Aorta (tissue), 5 donors: ENCODE measurements at places on chromosomes 12 and 14. TPM values are rescaled to one million over a fixed set of nuclear protein-coding genes. Genes with fewer than 3 reads are reported as not detected.

TAC3 gene
- total RNA-seq: not detected

PMCH gene
- total RNA-seq: not detected

DLGAP5 gene
- not detected for total RNA-seq

POTEM gene
- total RNA-seq: not detected

KHNYN gene
- total RNA-seq: 49.9 TPM

PTPRB gene
- 53.2 TPM for total RNA-seq

B4GALNT3 gene
- 17.4 TPM for total RNA-seq

LMO3 gene
- total RNA-seq: 26.8 TPM

P2RX2 gene
- not detected for total RNA-seq

PRORP gene
- 20.4 TPM for total RNA-seq

RNF212B gene
- total RNA-seq: not detected

PRICKLE1 gene
- total RNA-seq: 19.3 TPM

KRT75 gene
- total RNA-seq: not detected

LBHD2 gene
- total RNA-seq: not detected

GPRC5D gene
- not detected for total RNA-seq

GRCh38 chr14:101520621-101521472, 40.4 kb upstream of the DIO3 start:
- no peak overlapping the region for H3K4me3 ChIP-seq
- H3K27ac ChIP-seq: no peak overlapping the region
- DNase-seq: peak; percentile 71
- no peaks in the 10 kb centered on the region for H3K36me3 ChIP-seq

- H3K27ac ChIP-seq: no peak overlapping the region
- H3K4me3 ChIP-seq: no peak overlapping the region
- no peaks in the 10 kb centered on the region for H3K4me1 ChIP-seq
- H3K27me3 ChIP-seq: no peaks in the 10 kb centered on the region
- no peak for DNase-seq
Observed at GRCh38 chr14:86124328-86124727, 594.4 kb downstream of the FLRT2 start.

DNA sequence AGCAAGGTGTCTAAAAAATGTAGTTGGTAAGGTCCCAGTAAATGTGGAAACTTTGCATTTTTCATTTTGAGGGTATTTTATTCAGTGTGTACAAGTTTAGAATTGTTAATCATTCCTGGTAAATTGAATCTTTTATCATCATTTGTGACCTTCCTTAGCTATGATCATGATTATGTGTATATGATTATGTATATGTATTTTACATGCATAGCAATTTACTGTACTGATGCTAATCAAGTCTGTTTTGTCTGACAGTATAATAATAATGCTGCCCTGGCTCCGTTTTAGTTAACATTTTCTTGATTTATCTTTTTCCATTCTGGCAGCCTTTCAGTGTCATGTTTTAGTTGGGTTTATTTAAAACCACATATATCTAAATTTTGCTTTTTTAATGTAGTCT, 9.4 kb downstream of the WASHC4 start:
- DNase-seq: no peak
- H3K4me3 ChIP-seq: no peak overlapping the region
- no peaks in the 10 kb centered on the region for H3K4me1 ChIP-seq
- H3K36me3 ChIP-seq: peaks cover 4% of the 10 kb centered on the region

DNA sequence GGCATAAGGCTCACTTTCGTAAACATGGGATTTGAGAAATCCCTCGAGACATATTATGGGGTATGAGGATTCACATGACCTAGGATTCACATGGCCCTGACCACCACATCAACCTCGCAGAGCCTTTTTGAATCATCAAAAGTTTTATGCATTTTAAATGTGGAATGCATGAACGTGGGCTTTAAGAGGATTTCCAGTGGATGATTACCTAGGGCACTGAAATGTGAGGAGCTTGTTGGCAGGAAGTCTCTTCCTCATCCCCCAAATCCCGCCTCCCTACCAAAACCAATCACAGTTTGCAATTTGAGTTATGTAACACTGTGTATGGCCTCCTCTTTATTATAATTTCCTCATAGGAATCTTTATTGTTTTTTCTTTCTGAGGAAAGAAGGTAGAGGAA, 659.6 kb upstream of the TBX3 start:
- no peak overlapping the region for H3K27ac ChIP-seq
- no peaks in the 10 kb centered on the region for H3K4me1 ChIP-seq
- DNase-seq: no peak
- no peaks in the 10 kb centered on the region for H3K36me3 ChIP-seq
- H3K27me3 ChIP-seq: no peaks in the 10 kb centered on the region
- no peak overlapping the region for H3K4me3 ChIP-seq

DNA sequence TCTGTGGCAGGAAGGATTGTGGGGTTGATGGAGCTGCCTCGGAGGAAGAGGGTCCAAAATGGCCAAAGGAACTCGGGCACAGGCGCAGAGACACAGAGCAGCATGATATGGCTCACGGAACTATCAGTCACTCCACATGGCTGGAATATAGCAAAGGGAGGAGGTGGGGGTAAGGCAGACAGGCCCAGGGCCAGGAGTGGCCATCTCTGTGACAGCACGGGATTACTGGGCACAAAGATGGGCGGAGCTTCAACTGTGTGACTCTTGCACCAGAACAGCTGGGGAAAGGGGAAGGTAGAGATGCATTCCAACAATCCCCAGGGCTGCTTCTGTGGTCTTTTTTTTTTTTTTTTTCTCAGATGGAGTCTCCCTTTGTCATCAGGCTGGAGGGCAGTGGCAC, 24.8 kb upstream of the EML1 start:
- peaks cover 2% of the 10 kb centered on the region for H3K4me1 ChIP-seq
- DNase-seq: no peak
- H3K27ac ChIP-seq: no peak overlapping the region
- H3K27me3 ChIP-seq: no peaks in the 10 kb centered on the region
- H3K4me3 ChIP-seq: no peak overlapping the region

DNA sequence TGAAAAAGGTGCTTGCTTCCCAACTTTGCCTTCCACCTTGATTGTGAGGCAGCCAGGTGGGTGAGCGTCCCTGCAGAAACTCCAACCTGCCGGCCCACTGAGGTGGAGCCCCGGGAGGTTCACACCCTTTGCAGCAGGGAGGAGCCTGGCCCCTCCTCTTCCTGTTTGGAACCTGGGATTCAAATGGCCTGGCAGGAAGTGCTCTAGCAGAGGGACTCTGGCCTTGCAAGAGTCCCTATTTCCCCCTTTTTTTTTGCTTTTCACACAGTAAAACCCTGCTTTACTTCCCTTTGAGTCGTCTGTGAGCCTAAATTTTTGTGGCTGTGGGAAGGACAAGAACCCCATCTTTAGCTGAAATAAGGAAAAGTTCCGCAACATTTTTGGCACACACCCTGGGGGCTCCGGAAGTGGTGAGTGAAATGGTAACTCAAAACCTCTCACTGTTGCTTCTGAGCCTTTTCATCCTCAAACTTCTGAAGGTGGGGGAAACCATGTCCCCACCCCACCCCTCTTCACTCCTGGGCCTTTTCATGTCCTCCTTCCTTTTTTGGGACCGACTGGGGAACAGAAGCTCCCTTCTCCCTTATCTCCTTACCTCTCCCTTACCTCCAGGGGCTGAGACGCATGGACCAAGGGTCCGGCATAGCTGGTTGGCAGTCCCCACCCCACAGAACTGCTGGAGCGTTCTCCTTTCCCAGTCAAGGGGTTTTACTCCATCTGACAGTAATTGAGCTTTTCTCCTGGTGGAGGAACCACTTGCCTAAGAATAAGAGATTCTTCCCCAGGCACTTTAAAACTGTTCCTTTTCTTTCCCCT, 102.0 kb downstream of the KCNMB4 start:
- no peak overlapping the region for H3K4me3 ChIP-seq
- no peak overlapping the region for H3K27ac ChIP-seq
- H3K4me1 ChIP-seq: no peaks in the 10 kb centered on the region
- no peaks in the 10 kb centered on the region for H3K36me3 ChIP-seq

GRCh38 chr14:92362781-92363235, 39.8 kb downstream of the SLC24A4 start:
- no peak overlapping the region for H3K27ac ChIP-seq
- H3K4me1 ChIP-seq: no peaks in the 10 kb centered on the region
- no peaks in the 10 kb centered on the region for H3K27me3 ChIP-seq
- no peak overlapping the region for H3K4me3 ChIP-seq

GRCh38 chr12:14393751-14394150, 28.3 kb downstream of the ATF7IP start:
- DNase-seq: no peak
- no peaks in the 10 kb centered on the region for H3K36me3 ChIP-seq
- H3K27me3 ChIP-seq: no peaks in the 10 kb centered on the region

- no peak overlapping the region for H3K27ac ChIP-seq
- no peak for DNase-seq
- no peaks in the 10 kb centered on the region for H3K36me3 ChIP-seq
Observed at GRCh38 chr14:65226824-65227604, 124.7 kb upstream of the MAX start.

- no peaks in the 10 kb centered on the region for H3K27me3 ChIP-seq
- H3K4me3 ChIP-seq: no peak overlapping the region
- DNase-seq: peak; percentile 82
- no peak overlapping the region for H3K27ac ChIP-seq
- no peaks in the 10 kb centered on the region for H3K4me1 ChIP-seq
- H3K36me3 ChIP-seq: no peaks in the 10 kb centered on the region
Observed at GRCh38 chr14:106883218-106883692, 1356.9 kb downstream of the TMEM121 start.

DNA sequence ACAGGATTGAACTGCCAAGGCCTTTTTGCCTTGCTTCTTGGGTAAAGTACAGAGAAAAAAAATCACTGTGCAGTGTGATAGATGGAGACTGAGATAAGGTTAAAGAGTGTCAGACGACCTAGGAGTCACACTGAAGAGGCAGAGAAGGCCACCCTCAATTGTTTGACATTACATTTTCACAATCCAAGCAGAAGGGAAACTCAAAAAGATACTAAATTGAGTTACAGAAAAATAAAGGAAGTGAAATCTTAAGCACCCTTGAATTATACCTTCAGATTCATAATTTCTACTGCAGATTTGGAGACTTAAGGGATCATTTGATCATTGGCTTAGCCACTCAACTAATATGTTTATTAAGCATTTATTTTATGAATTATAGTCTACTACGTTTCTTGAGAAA, 97.1 kb downstream of the MYF5 start:
- H3K27ac ChIP-seq: no peak overlapping the region
- DNase-seq: no peak
- no peaks in the 10 kb centered on the region for H3K36me3 ChIP-seq
- H3K27me3 ChIP-seq: no peaks in the 10 kb centered on the region
- H3K4me3 ChIP-seq: no peak overlapping the region

DNA sequence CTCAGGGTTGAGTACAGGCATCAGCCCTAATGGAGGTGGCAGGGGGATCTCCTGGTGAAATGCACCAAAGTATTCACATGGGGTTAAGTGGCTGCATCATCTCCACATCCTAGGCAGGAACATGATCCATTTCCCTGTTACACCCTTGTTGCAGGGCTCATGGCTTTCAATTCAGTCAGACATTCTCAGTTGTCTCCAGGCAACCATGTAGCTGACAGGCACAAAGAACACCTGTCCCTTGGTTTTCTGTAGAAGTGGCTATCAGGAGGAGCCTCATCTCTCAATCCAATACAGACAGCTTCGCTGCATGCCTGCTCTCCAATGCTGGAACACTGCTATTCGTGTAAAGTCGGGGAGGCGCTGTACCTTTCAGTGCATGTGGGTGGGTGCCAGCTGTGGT, 299.0 kb upstream of the FOXG1 start:
- no peaks in the 10 kb centered on the region for H3K36me3 ChIP-seq
- no peak for DNase-seq
- no peak overlapping the region for H3K4me3 ChIP-seq
- H3K4me1 ChIP-seq: no peaks in the 10 kb centered on the region

- H3K4me1 ChIP-seq: peaks cover 23% of the 10 kb centered on the region
- no peaks in the 10 kb centered on the region for H3K36me3 ChIP-seq
- H3K27ac ChIP-seq: peak overlapping the region; percentile 82
- no peaks in the 10 kb centered on the region for H3K27me3 ChIP-seq
- no peak overlapping the region for H3K4me3 ChIP-seq
Observed at GRCh38 chr12:45269412-45269751, 53.5 kb downstream of the ANO6 start.

- H3K36me3 ChIP-seq: no peaks in the 10 kb centered on the region
- H3K27ac ChIP-seq: no peak overlapping the region
- no peak overlapping the region for H3K4me3 ChIP-seq
Observed at GRCh38 chr12:17104801-17105200, 498.8 kb upstream of the LMO3 start.

DNA sequence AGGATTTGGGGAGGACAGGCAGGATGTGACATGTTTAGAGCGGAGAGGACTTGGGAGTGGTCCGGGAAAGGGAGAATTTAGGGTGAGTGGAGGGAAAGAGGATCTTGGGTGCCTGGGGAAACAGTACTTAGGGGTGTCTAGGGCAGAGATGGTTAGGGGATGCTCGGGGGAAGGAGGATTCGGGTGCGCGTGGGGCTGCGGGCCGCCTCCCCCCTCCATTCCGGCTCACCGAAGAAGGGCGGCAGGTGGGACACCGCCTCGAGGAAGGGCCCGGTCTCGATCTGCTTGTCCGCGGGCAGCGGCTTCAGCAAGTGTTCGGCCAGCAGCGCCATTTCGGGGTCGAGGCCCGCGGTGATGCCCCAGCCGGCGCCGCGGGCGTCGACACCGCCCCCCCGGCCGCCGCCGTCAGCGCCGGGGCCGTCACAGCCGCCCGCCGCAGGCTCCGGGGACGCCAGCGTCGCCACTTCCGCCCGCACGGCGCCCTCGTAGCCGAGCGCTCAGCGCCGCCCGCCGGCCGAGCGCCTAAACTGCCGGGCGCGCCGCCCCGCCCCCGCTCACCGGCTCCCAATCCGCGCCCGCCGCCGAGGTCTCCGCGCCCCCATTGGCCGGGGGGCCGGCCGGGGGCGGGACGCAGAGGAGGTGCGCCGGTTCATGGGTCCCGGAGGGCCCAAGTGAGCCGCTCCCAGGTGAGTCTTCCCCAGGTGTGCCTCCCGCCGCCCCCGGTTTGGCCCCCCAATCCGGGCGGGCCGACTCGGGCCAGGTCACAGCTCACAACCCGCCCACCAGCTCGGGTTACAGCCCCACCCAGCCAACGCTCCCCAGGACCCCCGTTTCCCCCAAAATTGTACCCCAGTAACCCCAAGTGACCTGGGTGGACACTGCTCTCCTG, at the start of gene GLTP:
GLTP (minus strand) TSS at position 499 of the 889 bp plus-strand sequence; CDS start at position 332, 167 bp downstream.
- H3K27me3 ChIP-seq: no peaks in the 10 kb centered on the region
- no peaks in the 10 kb centered on the region for H3K36me3 ChIP-seq
- peak within 1 kb of the TSS; percentile 92 for H3K4me3 ChIP-seq
- DNase-seq: peak; percentile 90

- no peak overlapping the region for H3K27ac ChIP-seq
- no peaks in the 10 kb centered on the region for H3K27me3 ChIP-seq
- H3K4me1 ChIP-seq: no peaks in the 10 kb centered on the region
- H3K36me3 ChIP-seq: no peaks in the 10 kb centered on the region
- DNase-seq: no peak
Observed at GRCh38 chr14:91302391-91302790, 57.9 kb upstream of the GPR68 start.

GRCh38 chr14:53432378-53432802, 279.3 kb upstream of the DDHD1 start:
- H3K36me3 ChIP-seq: no peaks in the 10 kb centered on the region
- DNase-seq: no peak
- H3K4me1 ChIP-seq: no peaks in the 10 kb centered on the region
- no peak overlapping the region for H3K4me3 ChIP-seq
- no peak overlapping the region for H3K27ac ChIP-seq
